ENCODE measurements at places on chromosomes 6 and 20. TPM values are rescaled to one million over a fixed set of nuclear protein-coding genes. Genes with fewer than 3 reads are reported as not detected.

MAP7 gene
- total RNA-seq: 15.5 TPM

LTA gene
- not detected for total RNA-seq

PRR18 gene
- total RNA-seq: 0.31 TPM

OLIG3 gene
- total RNA-seq: 0.27 TPM

TCF21 gene
- 5.0 TPM for total RNA-seq

TTLL9 gene
- 0.67 TPM for total RNA-seq

RIPOR3 gene
- 19.2 TPM for total RNA-seq

Data from mesothelial cell of epicardium (in vitro differentiated cells).